ENCODE measurements at places on chromosomes 13 and 19. TPM values are rescaled to one million over a fixed set of nuclear protein-coding genes. Genes with fewer than 3 reads are reported as not detected.

Gene AP1M2
- total RNA-seq, result 3.5 TPM

Gene SH2D3A
- total RNA-seq, result 1.5 TPM

Gene FRY
- 49.5 TPM for total RNA-seq

Gene ZNF468
- total RNA-seq, result 43.4 TPM

Gene OR10H4
- not detected for total RNA-seq

Gene KASH5
- total RNA-seq, result 0.27 TPM

Gene ZNF99
- 1.3 TPM for total RNA-seq

Gene VSIG10L
- total RNA-seq, result 2.5 TPM

Gene ZNF497
- 8.7 TPM for total RNA-seq

Gene FCER2
- not detected for total RNA-seq

Gene PSG1
- not detected for total RNA-seq

Gene NLRP4
- not detected for total RNA-seq

Gene VSTM1
- total RNA-seq, result not detected

Gene ZSCAN1
- 0.38 TPM for total RNA-seq

Gene ETV2
- not detected for total RNA-seq

Gene IFNL1
- total RNA-seq, result not detected

Gene ZNF709
- 20.2 TPM for total RNA-seq

Gene PROZ
- not detected for total RNA-seq

Gene KLK12
- total RNA-seq, result not detected

Gene IGSF23
- total RNA-seq, result not detected

Gene SULT2A1
- total RNA-seq, result not detected

All from camera-type eye (tissue), 1 donor.